Fibroblast of villous mesenchyme (primary cell): ENCODE measurements at places on chromosomes 1 and 21.

DNA sequence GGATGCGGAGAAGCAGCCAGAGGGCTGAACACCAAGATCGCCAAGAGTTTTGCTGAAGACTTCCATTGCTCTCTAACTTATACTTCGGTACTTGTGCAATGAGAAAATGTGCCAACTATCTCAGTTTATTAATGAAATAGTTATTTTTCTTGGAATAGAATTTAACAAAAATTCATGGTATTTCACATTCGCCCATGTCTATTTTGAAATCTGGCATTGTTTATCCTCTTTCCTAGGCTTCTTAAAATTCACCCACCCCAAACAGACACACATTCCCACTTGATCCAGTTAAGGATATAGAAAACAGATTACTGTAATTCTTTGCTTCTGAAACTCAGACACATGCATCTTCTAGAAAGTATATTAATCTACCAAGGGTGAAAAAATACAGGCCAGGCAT is 56.3 kb upstream of the ADAMTS5 start:
- no peak for DNase-seq

GRCh38 chr1:89810880-89811279 is 10.0 kb upstream of the LRRC8D start:
- DNase-seq = no peak

GRCh38 chr1:225539069-225539468 is 111.2 kb upstream of the LBR start:
- DNase-seq = no peak

- no peak for DNase-seq
These were observed 12.3 kb upstream of the METTL13 start for GRCh38 chr1:171769171-171769570.

- peak; percentile 67 for DNase-seq
These were observed 152.2 kb downstream of the CLEC20A start for GRCh38 chr1:178344513-178345091.

- DNase-seq = peak; percentile 35
These were observed 28.0 kb upstream of the FOXO6 start for GRCh38 chr1:41333146-41333784.

- no peak for DNase-seq
These were observed 5.2 kb downstream of the FNDC10 start for GRCh38 chr1:1594602-1595260.

DNA sequence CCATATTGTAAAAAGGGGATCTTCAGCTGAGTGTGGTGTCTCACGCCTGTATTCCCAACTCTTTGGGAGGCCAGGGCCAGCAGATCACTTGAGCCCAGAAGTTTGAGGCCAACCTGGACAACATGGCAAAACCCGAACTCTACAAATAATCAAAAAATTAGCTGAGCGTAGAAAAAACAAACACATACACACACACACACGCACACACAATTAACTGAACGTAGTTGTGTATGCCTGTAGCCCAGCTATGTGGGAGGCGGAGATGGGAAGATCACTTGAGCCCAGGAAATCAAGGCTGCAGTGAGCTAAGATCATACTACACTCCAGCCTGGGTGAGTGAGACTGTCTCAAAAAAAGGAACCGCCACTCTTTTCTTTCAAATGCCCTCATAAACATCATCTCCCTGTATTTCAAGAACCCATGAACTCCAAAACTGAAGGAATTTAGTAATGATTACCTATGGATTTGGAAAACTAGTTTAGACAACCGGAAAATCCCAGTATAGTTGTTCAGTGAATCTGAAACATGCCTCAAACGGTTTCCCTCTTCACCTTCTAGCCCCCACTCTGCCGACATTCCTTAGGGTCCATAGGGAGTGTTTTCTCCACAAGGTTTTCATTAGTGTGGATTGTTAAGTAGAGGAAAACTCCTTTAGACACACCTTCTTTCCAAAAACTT is 4.5 kb downstream of the TXNIP start:
- DNase-seq = peak; percentile 53

GRCh38 chr1:18998016-18998724 is 41.7 kb upstream of the IFFO2 start:
- peak; percentile 21 for DNase-seq

DNA sequence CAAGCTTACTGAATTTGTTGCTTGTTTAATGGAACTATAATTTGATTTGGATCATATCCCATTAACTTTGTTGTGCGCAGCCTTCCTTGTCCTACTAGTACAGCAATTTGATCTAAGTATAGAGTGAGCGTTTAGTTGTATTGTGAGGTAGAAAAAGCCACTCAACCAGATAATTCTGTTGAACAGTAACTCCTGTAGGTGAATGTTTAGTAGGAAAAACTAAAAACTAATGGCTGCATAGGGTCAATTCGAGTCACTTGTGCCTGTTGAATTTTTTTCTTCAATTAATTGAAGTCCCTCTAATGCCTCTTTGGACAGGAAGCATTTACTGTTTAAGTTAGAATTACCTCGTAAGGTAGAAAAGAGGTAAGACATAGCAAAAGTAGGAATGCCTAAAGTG is 15.0 kb upstream of the EPHX1 start:
- DNase-seq = no peak

- DNase-seq = peak; percentile 55
These were observed 601 bp downstream of the CEPT1 start for GRCh38 chr1:111140680-111140967.

DNA sequence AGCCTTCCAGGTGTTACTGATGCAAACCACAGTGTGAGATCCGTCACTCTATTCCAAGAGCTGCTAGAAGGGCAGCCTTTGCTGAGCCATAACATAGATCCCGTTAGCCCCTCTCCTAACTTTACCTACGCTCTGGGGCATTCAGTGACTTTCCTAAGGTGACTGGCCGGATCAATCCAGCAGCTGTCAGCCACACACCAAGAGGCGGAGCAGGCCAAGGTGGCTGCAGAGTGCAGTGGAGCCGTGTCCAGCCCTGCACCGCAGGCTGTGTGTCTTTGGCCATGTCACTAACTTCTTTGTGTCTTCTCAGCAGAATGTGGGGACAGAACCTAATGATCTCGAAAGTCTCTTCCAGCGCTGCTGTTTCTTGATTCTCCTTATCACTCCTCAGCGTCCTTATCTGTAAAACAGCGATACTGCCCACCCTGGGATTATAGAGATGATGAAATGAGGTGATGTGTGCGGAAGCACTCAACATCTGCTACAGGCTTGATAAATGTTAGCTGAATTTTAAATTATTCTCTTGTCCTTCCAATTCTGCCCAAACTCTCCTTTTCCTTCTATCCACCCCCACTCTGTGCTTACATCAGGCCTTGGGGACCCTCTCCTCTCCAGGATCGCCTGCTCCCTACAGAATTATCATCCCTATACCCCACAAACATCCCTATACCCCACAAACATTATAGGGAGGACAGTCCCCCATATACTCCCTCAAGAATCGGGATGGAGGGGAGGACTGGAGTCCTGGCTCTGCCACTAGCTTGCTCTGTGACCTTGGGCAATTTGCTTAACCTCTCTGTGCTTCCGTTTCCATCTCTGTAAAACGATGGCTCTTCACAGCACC is 25.8 kb upstream of the LRRN2 start:
- peak; percentile 8 for DNase-seq

DNA sequence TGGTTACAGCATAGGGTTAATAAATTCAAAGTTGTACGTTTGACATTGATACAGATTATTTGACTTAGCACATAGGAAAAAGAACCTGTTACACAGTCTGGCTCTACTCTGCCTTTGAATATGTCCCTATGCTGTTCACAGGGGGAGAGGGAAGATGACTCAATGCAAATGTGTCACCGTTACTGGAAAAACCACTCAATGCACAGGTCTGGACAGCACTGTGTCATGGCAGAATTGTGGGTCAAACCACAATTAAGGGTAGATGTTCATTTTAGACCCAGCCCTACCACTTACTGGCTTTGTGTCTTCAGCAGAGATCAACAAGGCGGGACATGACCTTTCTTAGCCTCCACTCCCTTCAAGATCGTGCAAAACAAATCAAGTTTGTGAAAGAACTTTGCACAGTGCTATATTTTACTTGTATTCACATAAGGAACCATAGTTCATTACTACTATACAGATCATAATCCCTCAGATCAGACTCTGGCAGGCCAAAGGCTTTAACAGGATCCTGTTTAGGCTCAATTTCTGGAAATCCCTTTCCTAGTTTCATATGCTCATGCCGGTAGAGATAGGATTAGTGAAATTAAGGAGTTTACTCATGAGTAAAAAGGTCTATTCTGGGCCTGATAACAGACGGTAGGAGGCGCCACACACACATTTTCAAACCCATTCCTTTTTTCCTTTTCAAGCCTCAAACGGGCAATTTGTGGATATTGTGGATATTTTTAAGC is 22.1 kb downstream of the EIF2D start:
- peak; percentile 66 for DNase-seq

DNA sequence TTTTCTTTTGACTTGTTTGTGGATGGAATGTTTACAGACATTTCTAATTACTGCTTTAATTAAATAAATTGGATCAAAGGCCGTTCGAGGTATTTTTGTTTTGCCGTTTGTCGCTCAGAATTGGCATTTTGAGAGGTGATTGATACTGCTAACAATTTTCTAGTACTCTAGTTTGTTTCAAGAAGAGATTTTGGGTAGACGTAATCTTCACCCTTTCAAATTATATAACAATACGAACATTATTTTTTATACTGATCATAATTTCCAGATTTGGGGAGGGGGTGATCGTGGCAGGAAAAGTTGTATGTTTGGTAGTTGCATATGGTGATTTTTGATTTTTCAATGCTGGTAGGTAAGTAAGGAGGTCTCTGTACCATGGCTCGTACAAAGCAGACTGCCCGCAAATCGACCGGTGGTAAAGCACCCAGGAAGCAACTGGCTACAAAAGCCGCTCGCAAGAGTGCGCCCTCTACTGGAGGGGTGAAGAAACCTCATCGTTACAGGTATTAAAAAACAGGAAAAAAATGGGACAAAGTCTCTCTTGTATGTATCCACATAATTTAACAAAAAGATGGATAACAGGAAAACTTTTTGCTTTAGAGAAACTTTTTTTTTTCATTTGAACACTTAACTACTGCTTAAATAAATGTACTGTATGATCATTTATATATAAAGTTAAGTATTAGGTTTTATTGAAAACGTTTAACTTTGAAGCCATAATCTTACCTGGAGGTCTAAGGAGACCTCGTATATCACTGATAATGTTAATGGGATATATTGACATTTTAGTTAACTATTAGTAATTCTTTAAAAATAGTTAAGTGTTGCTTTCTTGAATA is 1.7 kb downstream of the H3-3A start:
- DNase-seq = peak; percentile 20

DNA sequence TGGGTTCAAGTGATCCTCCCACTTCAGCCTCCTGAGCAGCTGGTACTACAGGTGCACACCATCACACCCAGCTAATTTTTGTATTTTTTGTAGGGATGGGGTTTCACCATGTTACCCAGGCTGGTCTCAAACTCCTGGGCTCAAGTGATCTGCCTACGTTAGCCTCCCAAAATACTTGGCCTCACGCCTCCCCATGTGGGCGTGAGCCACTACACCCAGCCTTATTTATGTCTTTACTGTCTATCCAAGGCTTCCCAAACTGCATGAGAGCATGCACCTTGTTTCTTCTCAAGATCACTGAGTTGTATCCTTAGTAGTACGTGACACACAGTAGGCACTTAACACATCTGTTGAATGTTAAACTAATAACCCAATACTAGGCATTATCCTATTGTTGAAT is 14.2 kb downstream of the WASF2 start:
- DNase-seq = no peak

DNA sequence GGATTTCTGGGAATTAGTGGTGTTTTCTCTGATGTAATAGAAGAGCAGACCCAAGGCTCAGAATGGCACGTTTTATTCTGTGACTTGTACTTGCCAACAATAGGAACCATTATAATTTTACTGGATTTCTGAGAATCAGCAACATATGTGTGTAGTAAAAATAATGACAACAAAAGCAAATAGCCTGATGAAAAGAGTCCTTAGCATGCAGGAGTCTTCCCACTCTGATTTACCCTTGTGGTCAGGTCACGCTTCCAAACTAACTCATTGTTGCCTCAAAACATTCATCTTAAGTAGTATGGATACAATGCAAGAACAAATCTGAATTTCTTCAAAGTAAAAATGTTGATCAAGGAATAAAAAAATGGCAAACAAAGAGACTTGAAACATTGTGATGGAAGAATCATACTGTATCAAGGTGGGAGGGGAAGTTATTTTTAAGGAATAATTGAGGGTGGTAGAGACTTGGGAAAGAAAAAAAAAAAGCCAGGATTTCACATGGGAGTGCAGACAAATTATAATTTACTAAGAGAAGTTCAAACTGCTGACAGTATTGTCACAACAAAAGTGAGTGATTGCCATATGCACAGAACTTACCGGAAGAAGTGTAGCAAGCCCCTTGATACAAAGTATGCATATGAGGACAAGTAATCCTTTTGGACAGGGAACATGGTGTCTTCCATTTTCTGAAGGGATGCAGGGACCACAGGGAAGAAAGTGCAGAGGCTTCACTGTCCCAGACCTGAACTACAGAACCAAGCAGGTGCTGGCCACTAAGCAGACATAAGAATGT is 31.2 kb upstream of the RGL1 start:
- no peak for DNase-seq

GRCh38 chr1:99268021-99268420 is 3.7 kb downstream of the PLPPR4 start:
- peak; percentile 7 for DNase-seq

GRCh38 chr1:221637641-221638041 is 104.2 kb downstream of the DUSP10 start:
- peak; percentile 55 for DNase-seq

- no peak for DNase-seq
These were observed 974.5 kb downstream of the LTN1 start for GRCh38 chr21:28018213-28018612.

DNA sequence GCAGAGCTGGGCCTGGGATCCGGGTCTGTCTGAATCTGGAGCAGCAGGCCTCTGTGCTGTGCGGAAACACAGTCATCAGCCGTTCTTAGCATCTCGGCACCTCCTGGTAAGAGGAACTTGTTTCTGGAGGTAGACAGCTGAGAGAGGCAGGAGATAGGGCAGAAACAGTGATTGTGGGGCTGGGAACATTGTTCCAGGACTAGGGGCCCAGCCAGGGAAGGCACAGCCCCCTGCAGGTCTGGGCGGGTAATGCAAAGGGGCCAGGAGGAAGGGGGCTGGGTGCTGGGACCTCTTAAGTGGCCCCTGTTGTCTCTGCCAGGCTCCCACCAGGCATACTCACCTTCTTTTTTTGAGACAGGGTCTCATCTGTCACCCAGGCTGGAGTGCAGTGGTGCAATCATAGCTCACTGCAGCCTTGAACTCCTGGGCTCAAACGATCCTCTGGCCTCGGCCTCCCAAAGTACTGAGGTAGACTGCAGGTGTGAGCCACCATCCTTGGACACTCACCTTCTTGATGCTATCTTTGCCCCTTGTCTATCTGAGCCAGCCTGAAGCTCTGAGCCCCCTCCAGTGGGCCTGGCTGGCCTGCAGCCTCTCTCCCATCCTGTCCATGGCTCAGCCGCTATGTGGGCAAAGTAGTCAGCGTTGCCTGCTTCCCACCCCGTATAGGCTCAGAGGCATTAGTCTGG is 134.3 kb upstream of the ZBTB40 start:
- DNase-seq = no peak

DNA sequence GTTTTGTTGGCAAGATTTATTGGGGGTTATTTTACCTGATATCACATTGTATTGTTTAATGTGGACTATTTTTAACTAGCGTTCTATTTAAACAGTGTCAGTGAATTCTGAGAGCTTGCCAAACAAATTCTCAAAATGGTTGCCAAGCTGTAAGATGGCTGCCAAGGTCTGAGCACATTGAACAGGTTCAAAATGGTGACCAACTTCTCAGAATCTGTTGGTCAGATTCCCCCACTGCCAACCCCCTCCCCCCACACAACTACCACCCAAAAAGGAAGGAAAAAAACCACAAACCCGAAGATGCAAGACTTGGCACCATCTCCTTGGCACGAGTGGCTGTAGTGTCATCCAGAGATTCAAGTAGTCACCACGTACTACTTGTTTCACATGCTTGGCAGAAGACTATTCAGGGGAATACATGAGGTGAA is 159.1 kb downstream of the NFIA start:
- DNase-seq = no peak
